Activated CD8-positive, alpha-beta memory T cell treated with anti-CD3 and anti-CD28 coated beads for 1 hour (primary cell): ENCODE measurements at places on chromosomes 1 and 21.

DNA sequence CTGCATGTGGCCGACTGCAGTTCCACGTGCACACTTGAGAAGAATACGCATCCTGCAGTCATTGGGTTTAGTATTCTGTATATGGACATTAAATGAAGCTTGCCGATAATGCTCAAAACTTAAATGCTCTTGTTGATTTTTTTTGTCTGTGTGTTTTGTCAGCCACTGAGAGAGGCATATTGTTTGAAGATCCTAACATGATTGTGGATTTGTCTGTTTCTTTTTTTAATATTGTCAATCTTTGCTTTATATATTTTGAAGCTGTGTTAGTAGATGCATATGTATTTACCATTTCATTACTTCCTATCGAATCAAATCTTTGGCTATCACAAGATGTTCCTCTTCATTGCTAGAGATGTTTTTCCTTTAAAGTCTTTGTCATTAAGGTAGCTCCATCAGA lies 73.2 kb downstream of the FHAD1 start:
- no peak for DNase-seq

- no peak for DNase-seq
Measured at GRCh38 chr1:166307261-166308188, 140.7 kb upstream of the FAM78B start.

- DNase-seq = no peak
Measured at GRCh38 chr1:93692983-93693591, 11.4 kb upstream of the BCAR3 start.

DNA sequence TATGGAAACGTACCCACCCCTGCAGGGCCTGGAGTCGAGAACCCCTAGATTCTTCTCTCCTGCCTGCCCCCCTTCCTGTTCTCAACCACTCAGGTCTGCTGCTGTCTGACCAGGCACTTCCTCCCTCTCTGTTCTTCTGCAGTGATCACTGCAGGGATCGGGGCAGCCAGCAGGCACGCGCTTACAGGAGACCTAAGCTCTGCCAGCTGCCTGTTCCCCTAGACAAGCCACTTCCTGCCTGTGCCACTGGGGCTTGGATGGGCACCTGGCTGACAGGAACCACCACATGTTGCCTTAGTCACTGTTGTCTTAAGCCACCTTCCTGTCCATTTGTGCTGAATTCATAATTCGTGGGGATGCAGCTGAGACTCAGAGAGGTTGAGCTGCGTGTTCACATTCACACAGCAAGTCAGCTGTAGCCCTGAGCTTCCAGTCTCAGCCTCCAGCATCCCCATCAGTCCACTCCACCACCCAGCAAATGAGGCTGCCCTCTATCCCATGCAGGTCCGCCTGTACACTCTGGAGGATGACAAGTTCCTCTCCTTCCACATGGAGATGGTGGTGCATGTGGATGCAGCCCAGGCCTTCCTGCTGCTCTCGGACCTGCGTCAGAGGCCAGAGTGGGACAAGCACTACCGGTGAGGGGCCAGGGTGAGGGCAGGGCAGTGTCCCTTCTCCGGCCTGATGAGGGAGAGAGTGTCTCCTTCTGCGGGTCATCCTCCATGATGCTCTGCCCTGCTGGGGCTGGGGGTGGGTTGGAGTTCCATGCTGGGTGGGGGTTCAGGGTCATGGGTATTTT lies 18.6 kb downstream of the FAM151A start:
- DNase-seq = no peak

DNA sequence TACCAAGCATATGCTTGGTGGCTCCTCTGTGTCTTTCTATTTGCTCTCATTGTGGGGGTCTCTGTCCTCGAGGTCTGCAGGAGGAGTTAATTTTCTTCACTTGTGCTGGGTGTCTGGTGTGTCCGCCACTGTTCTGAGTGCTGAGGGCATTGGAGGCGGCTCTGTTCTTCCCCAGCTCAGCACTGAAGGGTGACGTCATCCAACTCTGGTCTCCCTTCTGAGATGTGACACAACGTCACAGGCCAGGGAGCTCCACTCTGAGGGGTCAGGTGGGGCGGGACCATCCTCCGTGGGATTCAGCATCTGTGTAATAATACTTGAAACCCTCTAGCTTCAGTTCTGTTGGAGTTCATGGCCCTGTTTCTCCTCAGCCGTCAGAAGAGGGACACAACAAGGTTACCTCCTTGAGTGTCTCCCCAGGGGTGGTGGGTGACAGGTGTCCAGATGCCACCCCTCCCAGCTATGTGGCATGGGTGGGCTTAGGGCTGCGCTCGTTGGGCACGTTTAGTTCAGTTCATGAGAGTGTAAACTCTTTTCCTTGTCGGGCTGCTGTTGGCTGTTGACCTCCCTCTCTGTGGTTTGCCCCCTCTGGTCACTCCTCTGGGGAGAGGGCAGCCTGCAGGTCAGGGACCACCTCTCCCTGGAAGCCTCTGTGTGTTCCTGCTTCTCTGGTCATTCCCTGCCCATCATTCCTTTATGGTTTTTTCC lies 3.1 kb downstream of the IBA57 start:
- no peak for DNase-seq
